GM04504 (cell line): ENCODE measurements at places on chromosomes 7 and 10.

DNA sequence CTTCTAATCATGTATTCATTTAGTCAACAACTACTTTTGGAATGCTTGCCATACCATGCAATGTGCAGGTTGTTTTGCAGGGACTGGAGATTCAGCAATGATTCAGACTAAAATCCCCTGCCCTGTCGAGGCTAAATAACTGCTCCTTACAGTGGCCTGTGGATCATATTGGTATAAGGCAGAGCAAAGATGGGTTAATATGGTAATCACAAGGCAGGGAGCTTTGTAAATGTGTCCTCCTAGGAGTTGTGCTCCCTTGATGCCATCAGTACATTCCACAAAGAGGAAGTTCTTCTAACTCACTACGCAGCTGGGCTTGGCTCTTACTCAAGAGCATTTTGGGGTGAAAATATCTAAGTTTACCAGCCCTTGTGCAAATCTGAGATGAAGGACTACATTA, 614 bp upstream of the IFIT2 start:
- no peak for DNase-seq

- no peak for DNase-seq
Observed at GRCh38 chr10:80896076-80896475, 358.4 kb downstream of the SH2D4B start.

GRCh38 chr10:6988654-6989053, 408.6 kb upstream of the PRKCQ start:
- no peak for DNase-seq

GRCh38 chr10:10361301-10361885, 656.3 kb upstream of the CELF2 start:
- DNase-seq = no peak

DNA sequence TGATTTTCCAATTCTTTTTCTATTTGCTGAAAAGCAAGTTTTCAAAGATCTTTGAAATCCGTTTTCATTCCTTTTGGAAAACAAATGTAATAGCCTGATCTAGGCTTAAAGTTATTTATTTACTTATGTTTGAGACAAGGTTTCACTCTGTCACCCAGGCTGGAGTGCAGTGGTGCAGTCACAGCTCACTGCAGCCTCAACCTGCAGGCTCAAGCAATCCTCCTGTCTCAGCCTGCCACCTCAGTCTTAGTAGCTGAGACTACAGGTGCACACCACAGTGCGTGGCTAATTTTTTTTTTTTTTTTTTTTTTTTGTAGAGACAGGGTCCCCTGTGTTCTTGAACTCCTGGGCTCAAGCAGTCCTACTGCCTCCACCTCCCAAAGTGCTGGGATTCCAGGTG, 4.6 kb downstream of the ST7 start:
- DNase-seq = no peak

- DNase-seq = no peak
Observed at GRCh38 chr7:122902751-122903495, 16.7 kb upstream of the CADPS2 start.

DNA sequence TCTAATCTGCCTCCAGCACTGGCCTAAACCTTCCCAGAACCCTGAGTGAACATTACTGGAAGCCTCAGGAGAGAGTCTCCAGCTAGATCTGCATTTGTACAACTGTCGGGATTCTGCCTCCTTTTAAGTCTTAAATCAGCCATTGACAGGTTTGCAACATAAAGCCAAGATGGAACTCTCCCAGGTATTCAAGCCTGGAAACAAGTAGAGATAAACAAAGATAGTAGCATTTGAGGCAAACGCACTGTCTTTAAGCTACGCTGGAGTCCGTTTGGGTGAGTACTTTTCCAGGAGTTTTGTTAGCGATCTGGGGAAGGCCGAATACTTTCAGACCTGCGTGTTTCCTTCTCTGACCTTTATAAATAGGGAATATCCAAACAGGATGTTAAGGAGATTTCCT, 317.2 kb upstream of the FZD8 start:
- no peak for DNase-seq

- DNase-seq = no peak
Observed at GRCh38 chr10:35007858-35008301, 82.3 kb downstream of the CUL2 start.

- DNase-seq = no peak
Observed at GRCh38 chr10:33067481-33067880, 109.5 kb upstream of the ITGB1 start.

DNA sequence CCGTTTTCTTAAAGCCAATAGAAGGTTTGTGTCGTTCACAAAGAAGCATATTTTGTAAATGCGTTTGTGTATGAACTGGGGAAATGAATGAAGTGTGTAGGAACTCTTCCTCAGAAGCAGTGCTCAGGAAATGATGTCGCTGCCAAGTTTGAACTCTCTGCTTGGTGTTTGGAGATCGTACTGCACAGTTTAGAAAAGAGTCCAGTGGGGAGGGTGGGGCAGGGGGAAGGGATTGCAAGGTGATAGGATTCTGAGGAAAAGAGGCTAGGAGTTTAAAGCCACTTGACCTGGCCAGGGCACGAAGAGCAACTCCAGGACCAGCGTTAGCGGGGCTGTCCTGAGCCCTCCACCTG, 122.2 kb downstream of the CUBN start:
- no peak for DNase-seq

GRCh38 chr7:114439581-114439980, 25.0 kb downstream of the FOXP2 start:
- no peak for DNase-seq

GRCh38 chr10:110334061-110334656, 29.4 kb upstream of the SMNDC1 start:
- DNase-seq = no peak

DNA sequence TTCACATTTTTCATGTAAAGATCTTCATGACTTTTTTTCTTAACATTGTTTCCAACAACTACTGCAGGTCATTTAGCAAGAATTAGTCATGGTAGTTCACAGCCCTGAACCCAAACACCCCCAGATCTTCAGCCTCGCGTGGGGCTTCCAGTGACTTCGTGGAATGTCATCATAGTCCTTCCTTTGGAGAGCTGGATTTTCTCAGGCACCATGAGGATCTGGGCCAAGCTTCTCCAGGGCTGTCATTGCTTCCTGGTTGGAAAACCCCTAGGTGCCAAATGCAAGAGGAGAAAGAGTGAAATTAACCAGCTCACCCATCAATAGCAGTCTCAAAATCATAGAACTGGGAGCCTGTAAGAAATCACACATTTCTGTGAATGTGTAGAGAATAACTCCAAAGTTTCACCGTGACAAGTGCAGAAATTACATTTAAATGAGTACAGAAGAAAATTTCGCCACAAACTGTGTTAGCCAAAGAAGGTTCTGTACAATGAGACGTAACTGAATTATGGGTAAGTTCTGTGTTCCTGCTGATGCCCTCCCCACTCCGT, 175.4 kb downstream of the CELF2 start:
- DNase-seq = no peak

DNA sequence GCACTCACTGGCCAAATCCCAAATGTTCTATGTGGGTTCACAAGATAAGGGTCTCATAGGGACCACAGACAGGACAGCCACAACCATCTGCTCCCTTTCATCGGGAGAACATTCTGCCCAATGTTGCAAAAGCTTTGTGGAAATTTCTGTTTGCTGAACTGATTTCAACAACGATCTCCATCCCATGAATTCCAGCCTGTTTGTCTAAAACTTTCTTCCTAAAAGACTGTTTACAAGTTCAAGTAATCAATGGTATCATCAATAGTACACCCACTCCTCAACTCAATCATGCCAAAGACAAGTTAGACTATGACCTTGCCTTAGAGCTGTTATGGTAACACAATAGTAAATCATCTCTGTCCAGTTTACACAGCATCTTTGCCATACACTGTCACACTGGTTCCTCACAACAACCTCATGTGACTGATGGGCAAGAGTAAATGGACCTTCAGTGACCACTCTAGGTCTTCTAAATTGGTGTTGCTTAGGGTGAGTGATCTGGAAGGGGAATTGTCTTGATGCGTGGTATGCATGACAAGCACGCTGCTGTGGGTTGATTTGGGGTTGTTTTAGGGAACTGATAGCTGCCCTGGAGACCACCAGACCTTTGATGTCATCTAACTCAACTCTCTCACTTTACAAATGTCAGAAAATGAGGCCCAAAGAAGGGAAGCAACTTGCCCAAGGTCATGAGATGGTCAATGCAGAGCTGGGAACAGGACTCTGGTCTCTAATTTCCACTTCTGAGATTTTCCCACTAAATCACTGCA, 95.1 kb downstream of the PPP1R3C start:
- no peak for DNase-seq

DNA sequence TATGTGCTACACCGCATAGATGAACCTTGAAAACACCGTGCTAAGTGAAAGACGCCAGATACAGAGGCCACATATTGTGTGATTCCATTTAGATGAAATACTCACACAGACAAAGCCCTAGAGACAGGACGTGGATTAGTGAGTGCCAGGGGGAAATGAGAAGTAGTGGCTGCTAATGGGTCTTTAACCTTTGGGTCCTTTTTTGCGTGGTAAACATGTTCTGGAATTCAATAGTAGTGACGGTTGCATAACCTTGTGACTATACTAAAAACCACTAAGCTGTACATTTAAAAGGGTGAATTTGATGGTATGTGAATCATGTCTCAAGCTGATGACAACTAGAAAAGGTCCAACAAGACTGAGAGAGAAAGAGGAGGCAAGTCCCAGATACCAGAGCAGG, 15.6 kb downstream of the SMKR1 start:
- no peak for DNase-seq

DNA sequence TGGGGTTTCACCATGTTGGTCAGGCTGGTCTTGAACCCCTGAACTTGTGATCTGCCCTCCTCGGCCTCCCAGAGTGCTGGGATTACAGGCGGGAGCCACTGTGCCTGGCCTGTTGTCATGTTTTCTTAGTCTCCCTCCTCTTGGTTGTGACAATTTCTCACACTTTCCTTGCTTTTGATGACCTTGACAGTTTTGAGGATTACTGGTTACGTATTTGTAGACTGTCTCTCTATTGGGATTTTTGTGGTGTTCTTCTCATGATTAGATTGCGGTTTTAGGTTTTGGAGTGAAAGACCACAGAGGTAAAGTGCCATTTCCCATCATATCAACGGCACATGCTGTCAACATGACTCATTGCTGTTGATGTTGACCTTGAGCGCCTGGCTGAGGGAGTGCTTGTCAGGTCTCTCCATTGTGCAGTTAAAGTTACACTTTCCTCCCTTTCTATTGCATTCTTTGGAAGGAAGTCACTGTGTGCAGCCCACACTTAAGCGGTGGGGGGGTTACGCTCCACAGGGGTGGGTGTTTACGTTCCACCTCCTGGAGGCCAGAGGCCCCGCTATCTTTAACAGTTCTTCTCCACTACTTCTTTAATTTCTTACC, 10.8 kb downstream of the NEURL1 start:
- no peak for DNase-seq

DNA sequence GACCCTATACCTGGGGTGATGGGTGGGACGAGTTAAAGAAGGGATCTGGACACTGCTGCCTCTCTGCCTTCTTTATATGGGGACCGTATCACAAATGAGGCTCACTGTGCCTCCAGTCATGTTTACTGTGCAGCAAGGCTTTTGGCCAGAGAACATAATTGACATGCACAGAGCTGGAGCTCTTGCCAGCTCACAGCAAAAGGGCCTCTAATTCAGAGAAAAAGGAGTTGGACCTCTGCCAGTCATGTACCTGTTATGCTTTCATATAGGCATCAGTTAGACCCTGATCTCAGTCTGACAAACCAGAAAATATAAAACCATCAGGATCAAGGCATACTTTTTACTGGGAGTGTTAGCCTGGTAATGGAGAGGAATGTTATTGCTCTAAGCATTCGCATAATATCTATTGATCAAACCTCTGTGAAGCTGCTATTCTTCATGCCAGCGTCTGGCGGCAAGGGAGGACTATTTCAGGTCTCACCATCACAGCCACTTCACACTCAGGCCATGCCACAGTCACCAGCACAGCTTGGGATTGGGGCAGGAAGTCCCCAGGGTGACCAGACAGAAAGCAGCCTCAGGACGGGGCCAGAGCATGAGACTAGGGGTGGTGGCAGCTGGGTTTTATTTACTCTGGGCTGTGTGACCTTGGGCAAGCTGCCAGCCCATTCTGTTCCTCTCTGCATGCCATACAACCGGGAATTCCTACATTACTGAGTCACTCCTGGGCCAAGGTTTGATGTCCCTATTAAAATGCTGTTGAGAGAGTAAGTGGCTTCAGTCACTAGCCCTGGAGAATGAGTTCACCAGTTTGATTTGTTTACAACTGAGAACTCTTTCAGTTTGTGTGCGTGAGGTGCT, 90.1 kb downstream of the NPSR1 start:
- DNase-seq = peak; percentile 60

DNA sequence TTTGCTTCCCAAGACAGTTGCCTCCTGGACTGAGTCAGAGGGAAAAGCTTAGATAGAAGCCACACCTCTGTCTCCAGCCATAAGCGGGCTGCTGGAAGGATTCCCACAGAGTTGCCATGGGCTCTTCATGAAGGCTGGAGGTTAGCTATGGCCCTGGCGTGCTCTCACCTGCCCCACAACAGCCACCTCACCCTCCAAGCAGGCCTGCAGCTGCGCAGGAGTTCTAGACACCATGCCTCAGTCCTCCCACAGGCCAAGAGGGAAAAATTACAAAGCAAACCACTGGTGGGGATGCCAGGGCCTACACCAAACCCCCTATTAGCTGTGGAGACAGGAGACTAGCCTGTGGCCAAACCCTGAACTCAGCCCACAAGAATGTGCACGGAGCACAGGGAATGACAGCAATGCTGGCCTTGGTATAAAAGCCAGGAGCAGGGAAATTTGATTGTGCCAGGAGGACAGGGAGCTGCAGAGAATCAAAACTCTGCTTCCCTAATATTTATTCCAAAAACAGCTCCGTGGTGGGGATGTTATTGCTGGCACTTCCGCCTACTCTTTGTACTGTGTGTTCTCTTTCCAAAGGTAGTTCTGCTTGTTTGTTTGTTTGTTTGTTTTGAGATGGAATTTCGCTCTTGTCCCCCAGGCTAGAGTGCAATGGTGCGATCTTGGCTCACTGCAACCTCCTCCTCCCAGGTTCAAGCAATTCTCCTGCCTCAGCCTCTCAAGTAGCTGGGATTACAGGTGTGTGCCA, 60.3 kb upstream of the STK17A start:
- DNase-seq = peak; percentile 67

- DNase-seq = no peak
Observed at GRCh38 chr10:132004052-132004451, 22.3 kb upstream of the BNIP3 start.

DNA sequence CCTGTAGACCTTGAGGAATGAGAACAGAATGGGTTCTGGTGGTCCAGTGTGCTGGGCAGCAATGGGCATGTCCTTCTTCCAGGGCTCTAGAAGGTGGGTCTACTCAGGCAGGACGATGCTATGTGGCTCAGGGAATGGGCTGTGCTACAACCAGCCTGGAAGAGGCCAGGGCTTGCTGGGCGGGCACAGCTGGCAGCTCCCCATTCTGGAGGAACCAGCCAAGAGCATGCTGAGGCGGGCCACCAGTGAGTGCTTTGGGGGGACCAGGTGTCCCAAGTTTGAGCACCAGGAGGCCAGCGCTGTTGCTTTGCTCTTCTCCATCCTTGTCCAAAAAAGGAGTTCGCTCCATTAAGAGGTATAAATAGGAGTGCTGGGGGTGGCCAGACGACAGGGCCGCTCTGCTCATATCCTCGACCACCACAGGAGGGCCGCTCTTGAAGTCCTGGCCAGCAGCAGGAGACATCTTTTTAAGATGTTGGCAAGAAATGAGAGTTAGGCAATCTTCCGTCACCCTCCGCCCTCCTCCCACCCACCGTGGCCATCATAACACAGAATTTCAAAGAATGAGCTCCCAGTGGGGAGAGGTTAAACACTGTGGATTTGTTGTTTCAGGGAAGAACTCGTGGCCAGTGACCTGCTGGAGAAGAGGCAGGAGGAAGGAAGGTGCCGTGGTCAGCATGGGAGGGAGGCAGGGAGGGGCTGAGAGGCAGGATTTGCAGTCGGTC, 141.3 kb downstream of the GRK5 start:
- DNase-seq = no peak

- no peak for DNase-seq
Observed at GRCh38 chr7:3378390-3379150, 77.5 kb downstream of the SDK1 start.
